ENCODE measurements at places on chromosomes 6 and 20.

DNA sequence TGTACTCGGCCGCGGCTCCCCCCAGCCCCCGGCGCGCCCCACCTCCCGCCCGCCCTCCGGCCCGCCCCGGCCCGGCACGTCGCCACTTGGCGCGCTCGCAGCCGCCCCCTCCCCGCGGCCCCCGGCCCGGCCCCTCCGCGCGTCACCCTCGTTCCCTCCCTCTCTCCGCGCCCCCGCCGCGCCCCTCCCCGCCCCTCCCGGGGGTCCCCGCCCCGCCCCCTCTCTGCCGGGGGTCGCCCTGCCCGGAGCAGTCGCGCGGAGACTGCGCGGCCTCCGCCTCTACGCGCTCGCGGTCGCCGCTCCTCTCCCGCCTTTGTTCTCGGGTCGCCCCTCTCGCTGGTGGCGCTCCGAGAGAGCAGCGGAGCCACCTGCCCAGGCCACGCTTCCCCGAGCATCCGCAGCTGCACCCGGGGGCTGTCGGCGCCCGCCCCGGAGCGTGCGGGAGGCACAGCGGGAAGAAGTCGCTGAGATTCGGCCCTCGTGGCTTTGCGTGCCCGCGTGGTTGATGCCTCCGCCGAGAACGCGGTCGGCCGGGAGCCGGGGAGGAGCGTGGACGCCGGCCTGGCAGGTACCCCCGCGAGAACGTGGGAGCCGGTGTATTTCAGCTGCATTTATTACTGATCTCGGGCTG is at the start of gene PHF10:
Gene PHF10, minus strand, starts transcription at position 7 of the 631 bp plus-strand sequence. CDS start 569 bp downstream, outside the sequence.
- peak; percentile 55 for DNase-seq

- DNase-seq: no peak
Observed at GRCh38 chr6:21327326-21328112, 266.0 kb upstream of the SOX4 start.

DNA sequence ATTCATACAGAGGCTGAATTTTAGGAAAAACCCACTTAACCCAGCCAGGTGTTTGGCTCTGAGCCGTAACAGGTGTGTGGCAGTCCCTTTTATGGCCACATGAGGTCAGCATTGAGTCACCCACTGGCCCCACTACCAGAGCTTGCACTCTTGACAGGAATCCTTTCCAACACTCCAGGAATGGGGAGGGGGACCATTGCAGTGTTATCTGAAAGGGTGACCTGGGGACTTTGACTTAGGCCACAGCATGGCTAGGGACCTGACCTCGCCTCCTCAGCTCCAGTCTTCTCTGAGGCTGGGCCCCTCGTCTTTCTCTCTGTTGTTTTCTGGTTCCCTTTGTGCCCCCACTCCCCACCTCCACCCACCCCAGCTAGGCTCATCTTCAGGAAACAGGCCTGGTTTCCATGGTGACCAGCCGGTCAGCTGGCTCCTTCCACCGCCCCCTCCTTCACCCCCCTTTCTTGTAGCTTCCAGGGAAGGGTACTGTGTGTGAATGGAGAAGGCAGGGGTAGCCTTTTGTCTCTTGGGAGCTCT is 2.1 kb upstream of the TMEM151B start:
- peak; percentile 46 for DNase-seq

- no peak for DNase-seq
Observed at GRCh38 chr20:17158701-17159100, 68.1 kb upstream of the PCSK2 start.

DNA sequence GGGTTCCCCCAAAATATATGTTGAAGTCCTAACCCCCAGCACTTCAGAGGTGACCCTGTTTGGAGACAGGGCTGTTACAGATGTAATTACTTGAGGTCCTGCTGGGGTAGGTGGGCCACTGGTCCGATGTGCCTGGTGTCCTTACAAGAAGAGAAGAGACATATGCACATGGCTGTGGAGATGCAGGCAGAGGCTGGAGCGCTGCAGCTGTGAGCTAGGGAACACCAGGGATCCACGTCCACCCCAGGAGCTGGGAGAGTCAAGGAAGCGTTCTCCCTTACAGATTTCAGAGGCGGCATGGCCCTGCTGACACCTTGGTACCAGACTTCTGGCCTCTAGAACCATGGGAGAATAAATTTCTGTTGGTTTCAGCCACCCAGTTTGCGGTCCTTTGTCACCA is 11.7 kb upstream of the SLC22A2 start:
- no peak for DNase-seq
